ENCODE measurements at places on chromosomes 2 and 18.

DNA sequence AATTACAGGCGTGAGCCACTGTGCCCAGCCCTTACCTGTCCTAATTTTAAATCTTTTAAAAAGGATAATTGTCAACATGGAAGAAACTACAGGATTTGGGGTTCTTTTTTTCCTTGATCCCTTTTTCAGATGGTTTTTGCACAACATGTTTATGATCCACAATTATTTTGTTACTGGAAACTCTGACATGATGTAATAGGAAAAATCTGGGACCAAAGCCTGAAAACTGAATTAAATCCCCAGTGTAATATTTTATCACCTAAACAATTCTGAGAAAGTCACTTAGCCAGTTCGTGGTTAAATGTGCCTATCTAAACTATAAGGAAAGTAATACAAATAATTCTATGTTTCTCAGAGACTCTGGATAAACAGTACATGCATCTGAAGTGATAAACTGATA is 1649.7 kb downstream of the LRP1B start:
- DNase-seq, result no peak

- DNase-seq, result no peak
These were observed 245.7 kb downstream of the IKZF2 start for GRCh38 chr2:212905640-212906201.

DNA sequence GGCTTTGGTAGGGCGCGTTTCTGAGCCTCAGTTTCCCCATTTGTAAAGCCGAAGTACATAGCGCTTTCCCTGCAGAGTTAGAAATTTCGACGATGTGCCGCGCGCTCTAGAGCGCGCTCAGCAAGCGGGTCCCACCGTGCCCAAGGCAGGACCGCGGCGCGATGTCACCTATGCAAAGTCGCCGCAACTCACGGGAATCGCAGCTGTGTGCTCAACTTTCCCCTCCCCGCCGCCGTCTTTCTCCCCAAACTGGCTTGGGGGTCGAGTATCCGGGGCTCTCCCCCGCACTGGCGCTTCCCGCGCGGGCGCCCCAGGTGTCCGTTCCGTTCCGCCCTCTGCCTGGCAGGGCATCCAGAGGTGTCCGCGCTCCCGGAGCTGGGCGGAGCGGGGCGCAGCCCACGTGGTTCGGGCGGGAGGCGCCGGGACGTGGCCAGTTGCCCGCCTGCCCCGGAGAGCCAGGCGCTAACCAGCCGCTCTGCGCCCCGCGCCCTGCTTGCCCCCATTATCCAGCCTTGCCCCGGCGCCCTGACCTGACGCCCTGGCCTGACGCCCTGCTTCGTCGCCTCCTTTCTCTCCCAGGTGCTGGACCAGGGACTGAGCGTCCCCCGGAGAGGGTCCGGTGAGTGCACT is at the start of gene MLPH:
TSS of gene MLPH (plus strand) at position 433 of the 630 bp plus-strand sequence. CDS start 6,176 bp downstream, outside the sequence.
- DNase-seq, result no peak

GRCh38 chr2:17427401-17427800 is 90.8 kb downstream of the RAD51AP2 start:
- no peak for DNase-seq

DNA sequence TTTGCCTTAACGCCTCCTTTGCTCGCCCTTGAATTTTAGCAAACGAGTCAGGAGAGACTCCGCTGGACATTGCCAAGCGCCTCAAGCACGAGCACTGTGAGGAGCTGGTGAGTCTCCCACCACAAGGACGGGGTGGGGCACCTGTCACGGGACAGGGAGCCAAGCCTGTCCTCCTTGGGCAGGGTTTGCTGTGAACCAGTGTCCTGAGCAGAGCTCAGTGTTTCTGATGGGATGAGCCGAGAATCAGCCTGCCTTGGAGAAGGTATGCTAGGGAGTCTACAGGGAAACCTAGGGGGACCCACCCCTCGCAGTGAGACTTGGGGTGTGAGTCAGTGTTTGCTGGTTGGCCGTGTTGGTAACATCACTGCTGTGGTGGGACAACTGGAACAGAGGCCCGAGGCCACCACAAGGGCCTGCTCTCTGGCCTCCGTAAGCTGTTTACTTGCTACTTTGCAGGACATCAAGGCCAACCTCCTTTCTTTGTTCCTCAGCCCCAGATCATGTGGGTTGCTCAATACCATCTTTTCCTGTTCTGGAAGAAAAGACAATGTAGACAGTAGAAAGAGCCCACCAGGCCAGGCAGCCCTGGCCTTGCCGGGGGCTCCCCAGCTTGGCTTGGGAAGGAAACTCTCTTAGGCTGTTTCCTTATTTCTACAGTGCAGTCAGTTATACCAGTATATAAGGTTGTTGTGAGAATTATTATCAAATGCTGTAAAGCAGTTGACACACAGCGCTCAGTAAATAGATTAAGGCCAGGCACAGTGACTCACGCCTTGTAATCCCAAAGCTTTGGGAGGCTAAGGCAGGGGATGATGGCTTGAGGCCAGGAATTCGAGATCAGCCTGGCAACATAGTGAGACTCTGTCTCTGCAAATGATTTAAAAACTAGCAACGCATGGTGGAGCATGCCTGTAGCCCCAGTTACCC is 42.4 kb downstream of the ITGB1BP1 start:
- DNase-seq, result peak; percentile 79
